Stimulated activated CD4-positive, alpha-beta T cell treated with anti-CD3 and anti-CD28 coated beads, TNF-alpha, amount 100 ng/mL, for 4 hours (primary cell): ENCODE measurements at places on chromosomes 7 and 10.

DNA sequence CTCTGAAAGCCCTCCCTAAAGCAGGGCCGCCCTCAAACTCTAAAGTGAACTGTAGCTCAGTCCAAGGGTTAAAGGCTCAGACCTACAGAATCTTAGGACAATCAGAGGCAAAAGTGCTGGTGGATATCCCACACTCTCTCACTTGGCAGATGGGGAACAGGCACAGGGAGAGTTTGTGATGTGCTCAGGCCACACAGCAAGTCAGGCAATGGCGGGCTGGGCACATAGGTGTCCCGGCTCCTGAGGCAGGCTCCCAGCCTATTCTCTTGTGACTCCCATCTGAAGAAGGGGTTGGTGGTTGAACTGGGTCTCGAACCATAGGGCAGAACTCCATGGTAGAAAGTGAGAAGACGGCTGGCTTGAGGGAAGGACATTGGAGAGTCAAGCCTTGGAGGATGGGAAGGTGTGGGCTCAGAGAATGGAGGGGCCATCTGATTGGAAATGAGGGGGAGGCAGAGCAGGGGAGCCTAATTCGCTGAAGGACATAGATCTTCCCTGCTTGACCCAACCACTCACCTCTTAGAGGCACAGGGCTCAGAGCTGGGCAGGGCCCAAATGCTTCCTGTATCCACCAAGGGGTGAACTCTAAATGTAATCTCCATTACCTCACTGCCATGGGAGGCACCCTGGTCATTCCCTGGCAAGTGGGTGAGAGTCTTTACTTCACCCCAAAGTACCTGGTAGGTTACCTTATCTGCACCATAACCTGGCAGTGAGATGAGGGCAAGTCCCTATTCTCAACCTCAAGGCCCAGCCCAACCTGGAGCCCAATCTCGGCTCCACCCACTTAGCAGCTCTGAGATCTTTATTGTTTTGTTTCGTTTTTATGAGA lies 4.9 kb upstream of the ZMIZ1 start:
- no peak for DNase-seq

- no peak for DNase-seq
Observed at GRCh38 chr7:138903859-138904435, 77.2 kb downstream of the KIAA1549 start.

GRCh38 chr7:20219062-20219445 lies 1.9 kb upstream of the MACC1 start:
- no peak for DNase-seq

DNA sequence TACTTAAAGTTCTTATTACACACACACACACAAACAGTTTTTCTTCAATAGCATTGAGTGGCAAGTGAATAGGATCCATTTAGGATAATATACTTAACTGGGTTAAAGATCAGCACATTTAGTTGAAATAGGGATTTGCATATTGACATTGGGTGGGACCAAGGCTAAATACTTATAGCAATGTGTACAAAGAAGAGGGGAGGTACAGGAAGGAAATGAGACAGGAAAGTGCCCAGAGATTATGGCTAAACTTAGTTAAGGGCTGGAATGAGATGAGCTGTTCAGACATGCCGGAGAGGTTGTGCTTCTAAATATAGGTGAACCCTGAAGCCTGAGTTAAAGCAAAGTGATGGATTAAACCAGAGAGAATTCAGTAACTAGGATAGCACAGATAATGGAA lies 95.1 kb downstream of the LSMEM1 start:
- DNase-seq, result no peak

DNA sequence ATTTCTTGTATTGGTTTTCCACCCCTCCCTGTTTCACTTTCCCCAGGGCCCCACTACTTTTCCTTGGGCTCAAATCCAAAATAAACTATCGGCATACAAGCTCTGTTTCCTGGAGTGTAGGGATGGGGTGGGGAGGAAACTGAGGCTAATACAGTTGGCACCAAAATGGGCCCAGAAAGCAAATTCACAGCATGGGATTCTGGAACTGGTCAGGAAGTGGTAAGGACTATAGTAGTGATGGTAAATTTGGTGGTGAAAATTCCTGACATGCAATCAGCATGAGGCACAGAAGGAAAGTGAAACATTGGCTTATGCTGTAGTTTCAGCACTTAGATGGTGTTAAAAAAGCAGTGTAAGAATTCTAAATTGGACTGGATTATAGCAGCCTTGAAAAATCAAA lies 8.7 kb upstream of the SAMD9L start:
- DNase-seq, result no peak

DNA sequence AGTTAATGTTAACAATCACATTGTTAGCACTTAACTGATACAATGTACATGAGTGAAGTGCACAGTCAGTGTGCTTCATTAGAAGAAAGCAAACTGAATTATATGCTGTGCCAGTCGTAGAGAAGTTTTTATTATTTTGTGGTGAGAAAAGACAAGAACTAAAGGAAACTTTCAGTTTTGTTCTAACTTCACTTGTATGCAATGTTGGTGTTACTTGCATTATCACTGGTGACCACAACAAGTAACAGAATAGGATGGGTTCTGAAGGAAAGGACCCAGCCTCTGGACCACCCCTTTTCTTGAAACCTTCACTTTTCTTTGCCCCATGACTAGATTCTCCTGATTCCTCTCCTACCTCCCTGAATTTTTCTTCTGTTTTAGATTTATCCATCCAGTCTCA lies 123.3 kb upstream of the GAD2 start:
- no peak for DNase-seq

DNA sequence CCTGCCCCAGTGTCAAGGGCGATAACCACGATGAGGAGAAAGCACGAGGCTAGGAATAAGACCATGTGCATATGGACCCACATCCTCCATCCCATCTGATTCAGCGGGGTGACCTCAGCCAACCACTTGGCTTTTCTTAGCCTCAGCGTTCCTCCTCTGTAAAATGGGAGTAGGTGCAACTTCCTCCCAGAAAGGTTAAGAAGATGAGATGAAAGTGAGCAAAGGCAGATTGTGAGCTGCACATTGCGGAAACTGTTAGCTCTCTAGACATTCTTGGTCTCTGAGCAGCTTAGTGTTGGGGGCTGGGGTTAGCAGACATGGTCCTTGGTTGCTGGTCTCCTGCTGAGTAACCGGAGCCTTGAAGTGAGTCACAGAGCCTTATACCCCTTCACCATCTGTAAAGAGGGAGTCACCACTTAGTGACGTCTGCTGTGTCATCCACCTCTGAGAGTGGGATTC lies 497.3 kb upstream of the GALNT17 start:
- DNase-seq, result no peak

DNA sequence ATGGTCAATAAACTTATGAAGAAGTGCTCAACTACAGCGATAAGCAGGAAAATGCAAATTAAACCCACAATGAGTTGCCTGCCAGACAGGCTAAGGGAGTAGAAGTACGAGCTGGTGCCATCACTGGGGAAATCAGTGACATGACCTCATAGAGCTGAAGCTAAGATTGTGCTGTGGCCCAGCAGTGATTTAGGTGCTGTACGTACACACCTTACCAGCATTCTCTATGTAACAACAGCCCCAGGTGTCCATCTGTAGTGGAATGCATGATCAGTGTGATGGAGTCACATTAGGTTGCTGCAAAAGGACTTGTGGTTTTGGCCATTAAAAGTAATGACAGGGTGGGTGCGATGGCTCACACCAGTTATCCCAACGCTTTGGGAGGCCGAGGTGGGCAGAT lies 5.7 kb upstream of the TECPR1 start:
- no peak for DNase-seq

DNA sequence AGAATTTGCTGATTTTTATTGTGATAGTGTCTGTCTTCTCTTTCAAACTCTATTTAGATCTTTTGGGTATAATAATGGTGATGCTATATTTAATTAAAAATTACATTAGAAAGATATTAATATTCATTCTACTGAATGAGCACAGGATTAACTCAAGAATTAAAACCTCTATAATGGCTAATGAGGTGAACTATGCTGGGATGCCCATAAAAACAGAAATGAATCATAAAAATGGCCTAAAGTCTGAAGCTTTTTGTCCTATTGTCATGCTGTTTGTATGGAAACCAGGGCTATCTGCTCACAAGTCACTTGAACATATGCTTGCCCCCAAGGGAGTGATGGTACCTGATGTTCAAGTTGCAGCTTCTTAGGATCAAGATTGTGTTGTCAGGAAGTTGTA lies 76.2 kb upstream of the ICA1 start:
- DNase-seq, result no peak

- DNase-seq, result no peak
Observed at GRCh38 chr7:91537260-91538152, 273.3 kb downstream of the FZD1 start.

GRCh38 chr7:70571961-70572360 lies 560.0 kb upstream of the GALNT17 start:
- DNase-seq, result no peak

DNA sequence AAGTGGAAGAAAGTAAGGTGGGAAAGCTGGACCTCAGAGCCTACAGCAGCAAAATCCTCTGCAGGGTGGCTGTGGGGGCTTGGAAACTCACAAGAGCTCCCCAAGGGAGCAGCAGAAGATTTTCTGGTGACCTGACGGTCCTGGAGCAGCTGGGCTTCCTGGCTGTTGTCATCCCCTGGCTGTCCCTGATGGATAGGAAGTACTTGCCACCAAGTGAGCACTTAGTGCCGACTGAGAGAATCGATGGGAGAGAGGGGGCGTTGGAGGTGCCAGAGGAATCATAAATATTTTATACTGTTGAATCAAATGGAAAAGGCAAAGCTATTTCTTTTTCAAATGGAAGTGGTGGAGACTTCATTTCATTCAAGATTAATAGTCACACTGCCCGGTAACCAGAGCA lies 167.1 kb upstream of the ITGB1 start:
- DNase-seq, result no peak

DNA sequence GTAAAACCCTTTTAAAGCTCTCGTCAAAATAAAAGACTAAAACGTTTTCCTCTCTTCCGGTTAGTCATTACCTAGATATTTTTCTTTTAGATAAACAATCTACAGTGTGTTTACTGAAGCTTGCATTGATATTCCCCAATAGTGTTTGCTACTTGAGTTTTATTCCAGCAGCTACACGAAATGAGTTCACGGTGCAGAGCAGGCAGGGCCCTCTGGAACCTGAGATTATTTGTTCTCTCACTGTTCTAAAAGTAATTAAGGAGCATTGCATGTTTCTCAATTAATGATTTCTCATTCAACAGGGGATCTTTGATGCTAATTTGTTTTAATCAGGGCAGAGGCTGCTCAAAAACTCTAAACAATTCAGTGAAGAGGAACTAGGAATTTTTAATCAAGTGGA lies 319.7 kb downstream of the GFRA1 start:
- DNase-seq, result no peak

GRCh38 chr10:35913628-35914027 lies 271.5 kb upstream of the FZD8 start:
- no peak for DNase-seq

- no peak for DNase-seq
Observed at GRCh38 chr10:27503498-27504006, 552 bp upstream of the RAB18 start.

DNA sequence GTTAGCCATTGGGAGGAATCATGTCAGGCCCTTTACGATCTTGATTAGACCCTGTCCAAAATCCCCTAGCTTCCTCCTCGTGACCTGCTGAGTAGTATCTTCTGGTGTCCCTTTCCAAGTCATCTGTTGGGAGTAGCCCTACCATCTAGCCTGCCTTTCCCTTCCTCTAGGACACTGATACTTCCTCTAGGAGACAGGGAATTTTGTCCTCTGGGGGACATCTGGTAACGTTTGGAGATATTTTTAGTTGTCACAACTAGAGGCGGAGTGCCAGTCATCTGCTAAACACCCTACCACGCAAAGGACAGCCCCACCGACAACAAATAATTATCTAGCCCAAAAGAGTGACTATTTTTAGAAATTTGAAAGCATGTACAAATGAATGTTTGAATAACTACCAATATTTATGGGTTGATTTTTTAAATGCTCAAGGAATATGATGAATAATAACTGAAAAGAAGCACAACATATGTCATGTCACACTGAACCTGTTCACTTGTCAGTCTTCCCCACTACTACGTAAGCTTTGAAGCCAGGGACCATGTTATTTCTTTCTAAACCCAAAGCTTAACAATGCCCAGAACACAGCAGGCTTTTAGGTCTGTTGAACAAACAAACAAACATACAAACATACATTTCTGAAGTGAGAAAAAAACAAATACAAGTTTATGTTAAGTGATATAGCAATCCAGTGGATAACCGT lies 105.9 kb downstream of the ARHGAP12 start:
- no peak for DNase-seq

- no peak for DNase-seq
Observed at GRCh38 chr10:58727633-58728032, 215.0 kb downstream of the BICC1 start.

DNA sequence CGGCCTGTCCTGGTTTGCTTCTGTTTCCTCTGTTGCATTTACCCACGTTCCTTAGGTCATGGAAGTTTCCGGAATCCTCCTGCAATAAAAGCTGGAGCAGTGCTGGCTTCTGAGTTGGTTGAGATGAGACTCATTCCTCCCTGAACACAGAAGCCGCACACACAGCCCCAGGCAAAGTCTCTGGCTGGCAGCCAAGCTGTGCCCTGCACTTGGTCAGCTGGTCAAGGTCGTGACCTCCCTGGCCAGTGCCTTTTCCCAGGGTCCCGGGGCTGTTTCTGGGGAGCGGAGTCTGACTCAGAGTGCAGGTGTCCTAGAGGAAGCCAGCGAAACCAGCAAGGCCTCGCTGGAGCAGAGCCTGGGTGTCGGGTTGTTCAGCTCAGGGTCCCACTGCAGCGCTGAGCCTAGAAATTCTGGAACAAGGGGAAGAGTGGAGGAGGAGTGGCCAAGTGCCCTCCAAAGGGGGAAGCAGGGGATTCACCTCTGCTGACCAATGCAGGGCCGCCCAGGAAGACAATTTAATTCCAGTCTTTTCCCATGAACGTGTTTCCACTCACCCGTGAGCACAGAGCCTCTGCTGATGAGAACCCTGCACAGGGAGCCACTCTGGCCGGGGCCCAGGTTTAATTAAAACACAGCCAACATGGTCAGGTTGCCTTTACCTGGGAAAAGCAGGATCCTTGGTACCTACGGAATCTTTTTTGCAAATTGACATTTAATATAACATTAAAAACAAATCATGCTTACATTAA lies 245.5 kb upstream of the PPP2R2D start:
- DNase-seq, result no peak

DNA sequence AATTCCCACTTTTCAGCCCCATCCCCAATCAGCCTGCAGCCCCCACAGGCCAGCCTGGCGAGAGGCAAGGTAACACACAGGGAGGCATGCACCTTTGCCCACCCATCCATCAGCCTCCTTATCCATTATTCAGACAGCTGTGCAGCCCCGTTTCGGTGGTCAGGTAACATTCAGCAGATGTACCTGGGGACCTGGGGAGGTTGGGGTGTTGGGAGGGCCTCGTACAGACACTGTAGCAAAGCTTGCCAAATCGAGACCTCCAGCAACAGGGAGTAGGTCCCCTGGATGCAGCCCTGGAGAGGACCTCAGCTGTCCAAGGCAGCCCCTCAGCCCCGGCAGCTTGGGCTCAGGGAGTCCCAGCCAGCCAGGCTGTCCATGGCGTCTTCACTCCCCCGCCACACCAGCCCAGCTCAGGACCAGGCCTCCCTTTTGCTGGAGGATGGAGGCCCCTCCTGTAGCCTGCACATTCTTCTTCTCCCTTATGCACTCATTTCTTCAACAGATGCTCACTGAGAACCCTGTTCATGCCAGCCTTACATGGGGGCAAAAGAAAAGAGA lies 8.5 kb upstream of the DRGX start:
- no peak for DNase-seq
